Hematopoietic multipotent progenitor cell treated with erythropoietin and hydrocortisone succinate and interleukin-3 and kit ligand, for 4 days (in vitro differentiated cells): ENCODE measurements at places on chromosomes 11 and 22.
A peak's percentile ranks its signal among the peaks of the same experiment; 100 is the strongest.

GRCh38 chr11:124749912-124750311 is 2.1 kb downstream of the VSIG2 start:
- no peak for DNase-seq

DNA sequence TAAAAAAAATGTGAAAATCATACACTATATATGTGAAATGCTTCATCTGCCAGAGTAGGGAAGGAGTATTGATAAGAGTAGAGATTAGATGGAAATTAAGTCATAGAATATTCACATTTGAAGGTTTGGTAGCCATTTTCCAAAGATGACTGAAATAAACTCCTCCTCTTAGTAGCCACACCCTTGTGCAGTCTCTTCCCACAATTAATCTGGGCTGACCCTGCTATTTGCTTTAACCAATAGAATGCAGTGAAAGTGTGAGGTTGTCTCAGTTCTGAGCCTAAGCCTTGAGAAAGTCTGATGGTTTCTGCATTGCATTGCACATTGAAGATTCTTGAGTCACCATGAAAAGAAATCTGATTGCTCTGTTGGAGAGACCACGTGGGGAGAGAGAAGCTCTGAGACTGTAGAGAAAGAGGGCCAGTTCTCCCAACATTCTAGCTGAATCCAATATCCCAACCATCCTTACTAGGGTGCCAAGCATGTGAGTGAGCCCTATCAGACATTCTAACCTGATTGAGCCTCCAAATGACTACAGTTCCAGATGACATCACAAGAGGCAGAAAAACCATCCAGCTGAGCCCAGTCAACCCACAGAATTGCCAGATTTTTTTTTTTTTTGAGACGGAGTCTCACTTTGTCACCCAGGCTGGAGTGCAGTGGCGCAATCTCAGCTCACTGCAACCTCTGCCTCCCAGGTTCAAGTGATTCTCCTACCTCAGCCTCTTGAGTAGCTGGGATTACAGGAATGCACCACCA is 29.4 kb upstream of the CAPRIN1 start:
- no peak for DNase-seq

DNA sequence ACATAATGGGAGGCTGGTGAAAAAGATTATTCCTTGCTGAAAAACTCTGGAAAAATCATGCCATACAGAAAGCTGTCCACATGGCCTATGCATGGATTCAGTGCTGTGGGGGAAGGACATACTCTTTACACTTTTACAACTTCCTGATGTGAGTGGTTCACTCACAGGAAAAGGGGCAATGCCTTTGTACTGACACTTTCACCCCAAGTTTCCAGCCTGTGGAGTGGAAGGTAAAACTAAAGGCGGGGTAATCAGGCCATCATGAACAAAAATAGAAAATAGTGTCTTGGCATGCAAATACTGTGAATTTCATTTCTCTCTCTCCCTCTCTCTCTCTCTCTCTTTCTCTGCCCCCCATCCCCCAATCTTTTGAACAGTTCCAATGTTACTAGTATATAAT is 281.8 kb downstream of the ETS1 start:
- DNase-seq = no peak

DNA sequence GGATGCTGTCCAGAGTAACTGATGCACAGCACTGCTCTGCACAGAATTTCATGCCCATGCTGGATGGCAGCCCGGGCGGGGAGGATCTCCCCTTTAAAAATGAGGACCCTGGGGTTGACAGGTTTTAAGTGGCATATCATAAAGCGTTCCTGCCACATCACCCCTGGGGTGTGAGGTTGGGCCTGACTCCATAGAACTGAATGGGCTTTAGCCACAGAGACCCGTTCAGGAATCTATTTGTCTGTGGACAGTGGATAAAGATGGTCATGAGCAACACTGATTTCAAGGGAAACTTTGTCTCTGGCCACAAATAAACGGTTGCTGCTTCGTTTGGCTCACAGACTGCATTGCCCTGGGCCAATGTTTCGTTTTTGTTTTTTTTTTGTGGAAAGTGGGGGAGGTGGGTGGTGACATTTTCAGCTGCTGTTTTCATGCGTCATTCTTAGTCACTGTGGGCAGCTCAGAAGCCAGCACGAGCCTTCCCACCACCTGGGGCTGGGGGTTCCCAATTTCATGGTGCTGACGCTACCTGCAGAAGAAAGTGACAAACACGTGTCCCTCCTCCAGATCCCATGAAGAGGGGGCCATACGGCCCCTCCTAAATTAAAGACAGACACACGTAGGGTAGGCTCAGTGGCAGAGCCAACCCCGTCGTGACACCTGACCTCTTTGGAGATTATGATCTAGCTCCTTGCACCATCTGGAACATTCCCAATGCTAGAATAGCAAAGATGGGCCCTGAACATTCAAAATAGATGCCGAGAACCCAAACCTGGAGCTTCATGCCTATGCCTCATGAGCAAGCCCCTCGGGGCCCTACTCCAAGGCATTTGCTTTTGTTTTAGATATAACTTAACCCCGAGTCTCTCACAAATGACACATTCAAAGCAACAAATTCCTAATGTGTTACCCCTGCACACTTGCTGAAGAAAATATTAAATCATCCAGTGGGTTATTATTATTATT is 54.8 kb upstream of the PHF21B start:
- no peak for DNase-seq

- DNase-seq = no peak
Observed at GRCh38 chr11:23974051-23974450, 522.8 kb upstream of the LUZP2 start.

GRCh38 chr11:36628765-36629244 is 30.8 kb upstream of the RAG2 start:
- no peak for DNase-seq

- no peak for DNase-seq
Observed at GRCh38 chr11:108606495-108607160, 13.1 kb upstream of the EXPH5 start.

DNA sequence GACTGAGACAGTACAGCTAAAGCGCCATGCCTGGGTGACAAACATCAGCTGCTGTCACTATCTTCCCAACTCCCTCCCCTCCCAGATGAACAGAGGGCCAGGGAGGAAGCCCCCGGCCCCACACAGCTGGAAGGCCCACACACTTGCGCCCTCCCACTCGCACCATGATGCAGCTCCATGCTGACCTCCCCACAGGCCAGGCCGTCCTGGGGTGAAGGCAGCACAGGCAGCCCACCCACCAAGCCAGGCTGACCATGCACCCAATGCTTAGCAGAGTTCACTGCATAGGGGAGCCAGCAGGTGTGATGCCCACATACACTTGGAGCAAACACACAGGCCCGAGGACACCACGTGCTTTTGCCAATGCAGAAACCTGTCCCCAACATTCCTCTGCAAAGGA is 22.1 kb downstream of the LRFN4 start:
- DNase-seq = no peak

DNA sequence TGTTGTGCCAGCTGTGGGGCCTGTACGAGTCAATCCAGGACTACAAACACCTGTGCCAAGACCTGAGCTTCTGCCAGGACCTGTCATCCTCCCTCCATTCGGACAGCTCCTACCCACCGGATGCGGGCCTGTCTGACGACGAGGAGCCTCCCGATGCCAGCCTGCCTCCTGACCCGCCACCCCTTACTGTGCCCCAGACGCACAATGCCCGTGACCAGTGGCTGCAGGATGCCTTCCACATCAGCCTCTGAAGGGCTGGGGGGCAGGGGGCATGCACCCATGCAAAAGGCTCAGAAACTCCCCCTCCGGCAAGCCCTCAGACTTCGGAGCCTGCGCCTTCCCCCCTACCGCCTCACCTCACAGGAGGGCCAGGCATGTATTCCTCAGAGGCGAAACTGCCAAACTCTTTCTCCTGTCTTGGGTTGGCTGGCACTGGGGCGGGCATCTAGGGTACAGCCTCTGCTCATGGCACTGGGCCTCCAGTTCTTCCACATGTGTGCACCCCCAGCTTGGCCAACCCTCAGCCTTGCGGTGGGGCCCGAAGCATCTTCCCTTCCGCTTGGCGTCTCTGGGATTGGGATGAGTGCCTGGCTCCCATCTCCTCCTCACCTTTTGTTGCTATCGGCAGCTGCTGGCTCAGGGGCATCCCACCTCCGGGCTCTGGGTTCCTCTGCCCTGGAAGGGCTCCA is 1.2 kb downstream of the FAM89B start:
- no peak for DNase-seq

DNA sequence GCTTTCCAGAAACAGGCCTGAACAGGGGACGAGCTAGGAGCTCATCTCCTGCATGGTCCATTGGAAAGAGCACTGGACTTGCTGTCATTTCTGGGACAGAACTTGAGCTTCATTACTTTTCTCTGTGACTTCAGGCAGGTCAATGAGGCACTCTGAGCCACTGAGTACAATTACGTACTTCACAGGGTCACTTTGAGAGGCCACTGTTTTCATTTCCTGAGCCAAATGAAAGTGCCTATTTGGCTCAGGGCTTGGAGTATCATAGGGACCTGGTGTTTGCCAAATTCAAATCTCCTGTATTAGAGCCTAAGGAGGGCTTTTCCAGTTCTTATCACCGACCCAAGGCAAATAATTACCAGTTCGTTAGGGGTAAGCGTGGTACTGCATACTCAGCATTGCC is 319.3 kb downstream of the CADM1 start:
- DNase-seq = no peak

DNA sequence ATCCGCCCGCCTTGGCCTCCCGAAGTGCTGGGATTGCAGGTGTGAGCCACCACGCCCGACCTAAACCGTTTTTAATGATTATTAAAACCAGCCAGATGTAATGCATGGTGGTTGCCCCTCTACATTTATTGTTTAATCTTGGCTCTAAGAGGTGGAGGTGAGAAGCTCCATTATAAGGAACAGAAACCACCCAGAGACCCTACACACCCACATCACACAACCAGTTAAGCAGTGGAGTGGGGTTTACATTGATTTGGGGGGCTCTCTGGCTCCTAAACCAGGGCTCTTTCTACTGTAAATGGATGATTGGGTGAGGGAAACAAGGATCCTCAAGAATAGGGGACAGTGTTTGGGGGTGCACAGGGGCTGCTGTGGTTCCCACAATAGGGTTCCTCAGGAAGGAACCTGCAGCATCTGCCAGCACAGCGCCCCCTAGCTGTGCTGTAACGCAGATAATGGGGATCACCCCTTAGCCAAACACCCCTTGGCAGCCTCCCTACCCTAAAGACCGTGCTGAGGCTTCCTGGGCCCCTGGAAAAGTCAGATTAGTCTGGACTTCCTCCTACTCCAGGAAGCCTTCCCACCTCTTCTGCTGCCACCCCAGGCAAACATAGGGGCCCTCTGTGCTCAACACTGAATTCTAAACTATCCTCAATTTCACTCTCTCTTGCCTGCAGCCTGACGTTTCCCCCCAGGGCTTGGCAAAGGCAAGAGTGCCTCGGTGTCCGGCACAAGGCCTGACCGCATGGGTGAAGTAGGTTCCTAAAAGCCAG is 2.4 kb downstream of the MPST start:
- peak; percentile 88 for DNase-seq

- DNase-seq = no peak
Observed at GRCh38 chr11:28702450-28702790, 594.2 kb downstream of the METTL15 start.

- DNase-seq = no peak
Observed at GRCh38 chr11:130829920-130830511, 86.3 kb downstream of the SNX19 start.

DNA sequence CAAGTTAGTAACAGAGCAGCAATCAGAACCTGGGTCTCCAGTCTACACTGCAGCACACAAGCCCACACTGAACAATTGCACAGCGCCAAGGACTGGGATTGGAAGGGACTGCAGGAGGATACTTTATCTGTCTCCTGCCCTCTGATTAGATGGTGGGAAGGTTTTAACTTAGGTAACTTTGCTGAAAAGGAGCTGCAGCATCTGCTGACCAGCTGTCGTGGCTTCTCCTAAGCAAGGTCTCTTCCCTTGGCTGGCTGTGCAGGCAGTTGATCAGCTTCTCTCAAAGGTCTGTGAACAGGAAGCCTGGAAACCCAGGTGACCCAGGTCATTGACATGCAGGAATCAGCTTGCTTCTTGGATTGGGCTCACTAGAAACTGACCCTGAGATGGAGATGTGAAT is 82.4 kb downstream of the ISX start:
- no peak for DNase-seq

- no peak for DNase-seq
Observed at GRCh38 chr11:70537576-70538571, 139.5 kb downstream of the CTTN start.

- no peak for DNase-seq
Observed at GRCh38 chr11:36034551-36035331, 90.9 kb downstream of the LDLRAD3 start.

GRCh38 chr11:10304495-10305261 is at the start of gene ADM:
Gene ADM (plus strand): TSS chr11:10305073. CDS start chr11:10305701, 628 bp downstream.
- DNase-seq = peak; percentile 72

DNA sequence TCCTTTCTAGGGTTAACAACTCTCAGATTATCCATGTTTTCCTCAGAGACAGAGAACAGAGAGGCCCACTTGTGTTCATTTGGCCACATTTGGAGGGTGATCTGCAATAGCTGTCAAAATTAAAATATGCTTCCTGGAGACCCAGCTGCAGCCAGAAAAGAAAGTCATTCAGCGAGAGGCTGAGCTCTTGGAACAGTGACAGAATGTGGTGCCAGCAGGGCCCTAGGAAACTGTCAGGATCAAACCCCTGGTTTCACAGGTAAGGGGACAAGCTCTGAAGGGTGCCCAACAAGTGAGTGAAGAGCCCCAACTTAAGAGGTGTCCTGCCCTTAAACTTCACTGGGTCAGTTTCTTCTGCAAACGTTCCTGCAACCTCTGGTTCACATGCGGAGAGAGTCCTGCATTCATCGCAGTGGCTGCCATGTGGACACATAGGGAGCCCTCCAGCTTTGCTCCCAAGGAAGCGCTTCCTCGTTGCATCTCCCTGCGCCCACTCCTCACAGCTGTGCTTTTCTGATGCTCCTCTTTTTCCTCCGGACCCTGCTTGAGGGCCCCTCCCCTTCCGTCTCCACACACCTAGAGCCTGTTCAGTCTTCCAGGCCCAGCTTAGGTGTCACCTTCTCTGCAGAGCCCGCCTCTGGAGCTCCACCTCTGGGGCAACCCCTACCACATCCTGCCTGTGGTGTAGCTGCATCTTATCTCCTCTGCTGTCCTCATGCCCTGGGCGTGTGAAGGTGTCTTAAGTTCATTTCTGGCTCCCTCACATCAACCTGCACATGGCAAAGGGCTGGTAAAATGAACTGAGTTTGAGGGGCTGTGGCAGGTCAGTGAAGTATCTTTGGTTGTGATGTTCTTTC is 3.9 kb downstream of the UCP3 start:
- peak; percentile 87 for DNase-seq

GRCh38 chr11:12963051-12963450 is 46.1 kb upstream of the RASSF10 start:
- DNase-seq = no peak

DNA sequence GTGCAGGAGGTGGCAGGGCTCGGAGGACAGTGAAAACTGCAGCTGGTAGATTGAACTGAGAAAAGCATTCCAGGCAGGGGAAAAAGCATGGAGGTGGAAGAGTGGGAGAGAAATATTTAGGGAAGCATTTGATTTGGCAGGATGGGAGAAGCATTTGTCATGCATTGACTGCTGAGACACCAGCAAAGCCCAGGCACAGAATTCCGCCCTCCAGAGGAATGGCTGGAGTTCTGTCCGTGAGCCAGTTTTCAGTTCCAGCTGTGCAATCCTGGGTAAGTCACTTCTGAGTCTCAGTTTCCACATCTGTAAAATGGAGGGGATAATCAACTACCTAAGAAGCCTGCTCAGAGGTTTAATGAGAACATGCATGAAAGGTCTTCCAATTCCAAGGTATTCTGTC is 4.3 kb upstream of the TSKU start:
- DNase-seq = no peak

GRCh38 chr11:132409573-132410355 is 1039.3 kb downstream of the NTM start:
- no peak for DNase-seq

- no peak for DNase-seq
Observed at GRCh38 chr11:121741761-121742361, 289.1 kb upstream of the SORL1-AS1 start.
